ENCODE measurements at places on chromosomes 11 and 22.

GRCh38 chr11:9662273-9662672 is 1.6 kb upstream of the SWAP70 start:
- DNase-seq, result peak; percentile 9

- DNase-seq, result peak; percentile 52
Measured at GRCh38 chr11:30282289-30282631, 40.6 kb upstream of the ARL14EP start.

GRCh38 chr11:20033806-20034205 is 126.5 kb downstream of the DBX1 start:
- DNase-seq, result no peak

- peak; percentile 18 for DNase-seq
Measured at GRCh38 chr11:11157185-11157584, 195.9 kb downstream of the CSNK2A3 start.

GRCh38 chr22:29907753-29908515 is 25.0 kb downstream of the MTMR3 start:
- DNase-seq, result no peak

- no peak for DNase-seq
Measured at GRCh38 chr11:70122490-70123198, 44.5 kb downstream of the ANO1 start.

DNA sequence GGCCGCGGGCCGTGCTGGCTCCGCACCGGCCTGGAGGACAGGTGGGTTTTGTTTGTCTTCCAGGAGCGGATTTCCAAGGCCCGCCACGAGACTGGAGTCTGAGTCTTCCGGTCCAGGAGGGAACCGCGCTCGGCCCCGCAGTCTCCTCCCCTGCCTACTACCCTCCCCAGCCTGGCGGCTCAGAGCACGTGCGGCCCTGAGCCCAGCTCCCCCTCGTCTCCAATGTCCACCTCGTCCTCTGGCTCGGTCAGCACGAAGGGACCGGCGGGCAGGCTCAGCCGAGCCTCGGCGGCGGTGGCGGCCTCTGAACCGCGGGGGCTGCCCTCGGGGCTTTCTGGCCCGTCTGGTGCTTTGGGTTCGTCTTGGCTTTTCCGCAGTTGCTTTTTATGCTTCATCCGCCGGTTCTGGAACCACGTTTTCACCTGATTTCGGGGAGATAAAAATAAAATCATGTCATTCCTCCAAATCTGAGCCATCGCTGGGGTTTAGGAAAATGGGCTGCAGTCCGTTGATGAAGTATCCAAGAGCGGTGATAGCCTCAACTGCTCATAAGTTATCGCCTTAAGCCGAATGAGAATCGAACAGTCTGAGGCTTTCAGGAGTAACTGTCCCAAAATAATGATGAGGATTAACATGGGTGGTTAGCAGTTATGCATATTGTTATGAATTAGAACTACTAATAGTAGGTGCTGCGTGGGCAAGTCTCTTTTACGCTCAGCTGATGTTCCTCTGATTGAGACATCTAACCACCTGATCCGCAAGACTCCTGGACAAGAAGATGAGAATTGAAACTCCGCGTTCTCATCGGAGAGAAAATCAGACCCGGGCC is 4.0 kb downstream of the BSX start:
- DNase-seq, result no peak
